ENCODE measurements at places on chromosomes 4 and X.

GRCh38 chr4:57163530-57164459, 53.6 kb upstream of the IGFBP7 start:
- peak; percentile 55 for DNase-seq

DNA sequence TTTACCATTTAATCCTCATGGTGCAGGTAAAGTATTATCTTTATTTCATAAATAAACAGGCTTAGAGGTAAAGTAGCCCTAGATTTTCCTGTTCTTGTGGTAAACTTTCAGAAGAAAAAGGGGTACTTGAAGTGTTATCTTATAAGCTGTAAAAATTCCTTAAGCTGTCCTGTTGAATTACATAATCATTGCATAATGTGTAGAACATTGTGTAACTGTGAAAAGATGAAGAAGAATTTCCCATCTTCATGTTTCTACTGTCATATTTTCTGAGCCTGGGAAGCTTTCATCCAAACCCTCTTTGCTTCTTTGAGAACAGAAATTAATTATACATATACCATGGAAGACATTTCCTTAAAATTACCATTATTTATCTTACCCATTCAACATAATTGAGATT, 90.5 kb downstream of the ELOVL6 start:
- no peak for DNase-seq

GRCh38 chr4:88223516-88223915, 60.8 kb downstream of the PPM1K start:
- DNase-seq = no peak

DNA sequence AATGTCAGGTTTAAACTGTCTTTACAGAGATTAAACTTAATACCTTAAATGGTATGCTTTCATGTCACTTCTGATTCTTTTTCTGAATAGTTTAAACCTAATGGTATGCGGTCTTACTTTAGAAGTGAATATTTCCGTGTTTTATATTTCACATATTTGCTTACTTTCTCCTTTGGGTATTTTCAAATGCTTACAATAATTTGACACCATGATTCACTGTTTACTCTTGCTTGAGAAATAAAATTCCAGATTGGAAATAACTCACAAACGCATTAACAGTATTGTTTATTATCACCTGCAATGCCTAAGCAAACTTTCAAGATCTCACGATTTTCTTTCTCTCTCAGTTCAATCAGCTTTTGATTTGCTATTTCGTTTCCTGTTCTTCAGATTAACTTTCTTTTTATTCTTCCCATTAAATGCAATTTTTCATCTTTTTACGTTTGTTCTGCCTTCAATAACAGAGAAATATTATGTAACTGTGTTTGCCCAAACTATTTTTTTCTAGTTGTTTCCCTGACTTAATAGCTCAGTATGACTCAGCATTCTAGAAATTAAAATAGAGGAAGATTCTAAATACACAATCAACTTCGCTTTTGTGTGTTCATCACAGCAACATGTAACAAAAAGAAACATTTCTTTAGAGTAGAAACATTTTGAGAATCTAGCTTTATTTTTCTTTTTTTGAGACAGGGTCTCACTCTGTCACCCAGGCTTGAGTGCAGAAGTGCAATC, 955.5 kb upstream of the PRKX start:
- DNase-seq = no peak

GRCh38 chr4:75891611-75892010, 10.6 kb downstream of the PPEF2 start:
- DNase-seq = no peak

GRCh38 chr4:152690706-152691651, 11.2 kb upstream of the TMEM154 start:
- no peak for DNase-seq

GRCh38 chr4:86626066-86626465, 32.0 kb downstream of the PTPN13 start:
- no peak for DNase-seq

DNA sequence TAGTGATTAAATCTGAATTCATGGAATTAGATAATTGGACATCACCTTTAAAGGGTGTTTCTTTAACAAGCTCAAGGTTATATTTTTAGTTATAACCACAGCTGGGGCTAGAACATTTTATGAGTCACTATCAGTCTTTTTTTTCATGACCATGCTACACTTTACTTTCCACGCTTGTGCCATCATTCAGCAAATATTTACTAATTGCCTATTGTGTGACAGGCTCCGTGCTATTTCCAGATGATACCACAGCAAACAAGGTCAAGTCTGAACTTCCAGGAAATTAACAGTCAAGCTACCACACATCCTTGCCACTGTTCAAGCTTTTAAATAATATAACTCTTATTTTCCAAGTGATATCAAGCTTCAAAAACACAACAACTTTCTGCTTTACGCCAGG, 16.5 kb downstream of the SPANXN3 start:
- DNase-seq = no peak

GRCh38 chr4:98652996-98653395, 5.4 kb downstream of the TSPAN5 start:
- DNase-seq = no peak

- no peak for DNase-seq
These were observed 7.9 kb upstream of the SLC25A43 start for GRCh38 chrX:119391279-119391678.

- DNase-seq = no peak
These were observed 14.6 kb downstream of the SH3RF1 start for GRCh38 chr4:169256101-169256612.

DNA sequence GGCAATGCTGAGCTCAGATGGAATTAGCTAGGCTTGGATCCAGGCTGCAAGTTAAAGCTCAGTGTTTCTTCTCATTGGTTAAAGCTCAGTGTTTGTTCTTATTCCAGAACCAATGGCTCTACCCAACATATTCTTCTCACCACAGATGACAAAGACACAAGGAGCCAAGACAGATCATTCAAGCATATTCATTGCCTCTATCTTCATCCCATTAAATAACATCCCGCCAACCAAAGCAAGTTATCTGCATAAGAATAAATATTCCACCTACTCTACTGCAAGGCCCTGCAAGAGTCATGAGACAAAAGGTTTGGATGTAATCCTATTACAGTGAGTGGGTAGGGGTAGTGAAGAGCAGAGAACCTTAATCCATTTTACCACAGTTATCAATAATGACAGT, 766.5 kb downstream of the C4orf33 start:
- DNase-seq = no peak

DNA sequence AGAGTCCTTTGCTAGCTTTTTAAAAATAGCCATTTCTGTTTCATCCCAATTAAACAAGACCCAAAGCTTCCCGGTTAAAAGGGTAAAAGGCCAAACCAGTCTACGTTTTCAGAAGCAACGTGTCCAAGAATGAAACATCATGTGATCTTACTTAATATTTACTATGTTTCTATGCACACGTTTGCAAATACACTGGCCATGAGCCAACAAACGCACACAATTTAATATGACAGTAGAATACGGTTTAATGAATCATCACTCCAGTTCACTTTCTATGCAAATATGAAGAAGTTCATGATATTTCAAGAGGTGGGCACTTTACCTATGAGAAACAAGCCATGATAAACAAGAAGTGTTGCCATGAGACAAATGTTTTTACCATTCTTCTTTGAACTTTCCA, 4.3 kb downstream of the NR0B1 start:
- DNase-seq = no peak

DNA sequence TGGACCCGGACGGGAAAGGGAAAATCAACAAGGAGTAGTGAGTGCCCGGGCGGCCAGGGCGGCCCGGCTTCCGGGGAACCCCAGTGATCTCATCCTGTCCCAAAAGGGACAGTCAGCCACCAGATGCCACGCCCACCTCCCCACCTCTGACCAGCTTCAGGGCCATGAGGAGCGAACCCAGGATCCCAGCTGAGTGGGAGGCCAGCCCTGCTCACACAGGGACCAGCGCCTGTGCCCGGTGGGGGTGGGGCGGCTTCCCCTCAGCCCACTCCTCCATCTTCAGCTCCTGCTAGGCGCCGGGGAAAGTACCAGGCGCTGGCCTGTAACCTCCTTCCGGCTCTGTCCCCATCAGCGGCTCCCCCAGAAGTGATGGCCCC, 6.2 kb downstream of the MYL5 start:
- no peak for DNase-seq

DNA sequence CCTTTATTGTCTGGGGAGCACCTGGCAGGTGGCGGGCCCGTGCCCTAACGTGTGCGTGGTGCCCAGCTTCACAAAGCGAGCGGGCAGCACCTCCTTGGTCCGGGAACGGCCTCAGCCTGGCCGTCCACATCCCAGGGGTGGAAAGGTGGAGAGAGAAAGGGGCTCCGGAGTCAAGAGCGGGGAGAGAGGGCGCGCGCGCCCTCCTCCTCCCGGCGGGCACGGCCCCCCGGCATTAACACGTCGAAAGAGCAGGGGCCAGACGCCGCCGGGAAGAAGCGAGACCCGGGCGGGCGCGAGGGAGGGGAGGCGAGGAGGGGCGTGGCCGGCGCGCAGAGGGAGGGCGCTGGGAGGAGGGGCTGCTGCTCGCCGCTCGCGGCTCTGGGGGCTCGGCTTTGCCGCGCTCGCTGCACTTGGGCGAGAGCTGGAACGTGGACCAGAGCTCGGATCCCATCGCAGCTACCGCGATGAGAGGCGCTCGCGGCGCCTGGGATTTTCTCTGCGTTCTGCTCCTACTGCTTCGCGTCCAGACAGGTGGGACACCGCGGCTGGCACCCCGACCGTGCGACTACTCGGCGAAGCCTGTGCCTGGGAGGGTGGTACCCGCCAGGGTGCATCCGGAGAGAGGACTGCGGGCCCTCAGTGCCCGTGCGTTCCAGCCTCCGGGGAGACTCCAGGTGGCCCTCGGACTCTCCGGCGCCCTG, at the start of gene KIT:
Gene KIT, plus strand, starts transcription at position 407 of the 701 bp plus-strand sequence. Its CDS starts 58 bp downstream, at position 465.
- DNase-seq = peak; percentile 90

GRCh38 chr4:116500225-116500624, 585.2 kb downstream of the TRAM1L1 start:
- no peak for DNase-seq

DNA sequence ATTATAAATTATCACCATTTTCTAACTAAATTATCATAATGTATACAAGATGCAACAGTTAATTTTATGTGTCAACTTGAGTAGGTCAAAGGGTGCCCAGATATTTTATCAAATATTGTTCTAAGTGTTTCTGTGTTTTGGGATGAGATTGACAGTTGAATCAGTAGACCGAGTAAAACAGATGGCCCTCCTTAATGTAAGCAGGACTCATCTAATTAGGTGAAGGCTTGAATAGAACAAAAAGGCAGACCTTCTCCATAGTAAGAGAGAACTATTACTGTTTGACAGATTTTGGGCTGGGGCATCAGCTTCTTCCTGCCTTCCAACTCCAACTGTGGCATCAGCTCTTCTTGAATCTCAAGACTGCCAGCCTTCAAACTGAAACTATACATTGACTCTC, 185.8 kb downstream of the TRAM1L1 start:
- no peak for DNase-seq

- no peak for DNase-seq
These were observed 146.7 kb upstream of the VEGFC start for GRCh38 chr4:176939445-176939844.

DNA sequence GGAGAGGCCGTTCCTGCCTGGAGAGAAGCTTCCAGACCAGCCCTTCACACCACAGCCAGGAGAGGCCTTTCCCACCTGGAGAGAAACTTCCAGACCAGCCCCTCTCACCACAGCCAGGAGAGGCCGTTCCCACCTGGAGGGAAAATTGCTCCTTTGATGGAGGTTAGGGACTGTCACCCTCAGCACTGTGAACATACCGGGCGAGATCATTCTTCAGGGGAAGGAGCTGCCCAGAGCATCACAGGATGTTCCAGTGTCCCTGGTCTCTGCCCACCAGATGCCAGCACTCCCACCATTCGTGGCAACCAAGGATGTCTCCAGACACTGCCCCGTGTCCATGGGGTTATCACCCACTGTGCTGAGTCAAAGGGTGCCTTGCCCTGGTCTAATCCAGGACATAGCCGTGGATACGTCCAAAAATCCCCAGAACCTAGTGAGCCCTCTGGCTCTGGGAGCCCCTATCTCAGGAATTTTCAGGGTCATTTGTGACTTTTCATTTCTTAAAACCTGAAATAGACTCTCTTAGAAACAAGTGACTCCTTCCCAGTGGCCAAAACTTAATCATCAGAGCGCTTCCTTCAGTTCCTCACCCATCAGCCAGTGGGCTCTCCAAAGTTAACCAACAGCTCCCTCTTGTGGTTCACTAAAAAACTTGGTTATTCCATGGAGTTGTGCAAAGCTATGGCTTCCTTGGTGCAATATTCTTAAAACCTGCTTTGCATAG, 80.2 kb downstream of the CRMP1 start:
- peak; percentile 19 for DNase-seq

DNA sequence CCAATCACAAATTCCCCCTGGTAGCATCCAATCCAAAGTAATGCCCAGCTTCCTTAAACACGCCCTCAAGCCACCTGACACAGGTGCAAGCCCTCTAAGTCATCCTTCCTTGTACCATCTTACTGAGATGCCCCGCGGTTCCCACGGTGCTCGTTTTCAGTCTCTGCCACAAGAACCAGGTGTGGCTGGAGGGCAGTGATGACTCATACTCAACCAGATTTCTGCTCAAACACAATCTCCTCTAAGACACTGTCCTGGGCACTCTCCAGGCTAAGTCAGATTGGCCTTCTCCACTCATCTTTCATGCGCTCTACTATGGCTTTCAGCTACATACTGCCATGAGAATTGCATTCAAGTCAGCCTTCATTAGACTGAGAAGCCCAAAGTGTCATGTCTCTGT, 3.5 kb downstream of the SH3KBP1 start:
- no peak for DNase-seq

DNA sequence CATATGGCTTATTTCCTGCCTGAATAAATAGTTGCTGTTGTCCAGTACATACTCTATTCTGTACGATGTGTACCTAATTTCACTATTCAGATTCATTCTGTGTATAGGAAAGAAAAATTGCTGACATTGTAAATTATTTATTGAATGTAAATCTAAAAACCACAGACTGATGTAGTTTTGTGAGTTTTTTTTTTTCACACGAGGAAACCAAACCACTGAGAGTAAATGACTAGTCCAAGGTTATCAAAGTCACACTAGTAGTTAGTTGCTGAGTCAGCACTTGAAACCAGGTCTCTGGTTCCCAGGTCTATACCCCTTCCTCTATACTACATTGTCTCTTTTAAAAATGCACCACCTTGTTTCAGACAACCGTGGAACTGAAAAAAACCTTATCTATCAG, 298.3 kb upstream of the DIAPH2 start:
- no peak for DNase-seq

GRCh38 chr4:100290585-100290984, 100.3 kb upstream of the DDIT4L start:
- no peak for DNase-seq

DNA sequence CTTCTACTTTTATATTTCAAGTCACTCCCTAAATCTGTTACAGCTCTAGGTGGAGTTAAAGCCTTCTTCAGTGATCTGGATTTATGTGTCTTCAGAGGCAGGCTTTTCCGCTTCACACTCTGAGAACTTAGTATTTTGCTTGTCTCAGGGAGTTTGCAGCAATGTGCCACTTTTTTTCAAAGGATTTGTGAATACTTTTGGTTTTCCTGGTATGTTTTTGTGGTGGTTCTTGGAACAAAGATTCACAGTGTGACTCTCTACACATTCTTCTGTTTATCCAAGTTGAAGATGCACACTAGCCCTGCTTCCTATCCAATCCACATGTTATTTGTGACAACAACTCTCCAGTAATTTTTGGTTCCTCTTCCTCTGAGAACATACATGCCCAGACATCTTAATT, 1253.7 kb downstream of the TECRL start:
- no peak for DNase-seq
